ENCODE measurements at places on chromosomes 16 and 17.

DNA sequence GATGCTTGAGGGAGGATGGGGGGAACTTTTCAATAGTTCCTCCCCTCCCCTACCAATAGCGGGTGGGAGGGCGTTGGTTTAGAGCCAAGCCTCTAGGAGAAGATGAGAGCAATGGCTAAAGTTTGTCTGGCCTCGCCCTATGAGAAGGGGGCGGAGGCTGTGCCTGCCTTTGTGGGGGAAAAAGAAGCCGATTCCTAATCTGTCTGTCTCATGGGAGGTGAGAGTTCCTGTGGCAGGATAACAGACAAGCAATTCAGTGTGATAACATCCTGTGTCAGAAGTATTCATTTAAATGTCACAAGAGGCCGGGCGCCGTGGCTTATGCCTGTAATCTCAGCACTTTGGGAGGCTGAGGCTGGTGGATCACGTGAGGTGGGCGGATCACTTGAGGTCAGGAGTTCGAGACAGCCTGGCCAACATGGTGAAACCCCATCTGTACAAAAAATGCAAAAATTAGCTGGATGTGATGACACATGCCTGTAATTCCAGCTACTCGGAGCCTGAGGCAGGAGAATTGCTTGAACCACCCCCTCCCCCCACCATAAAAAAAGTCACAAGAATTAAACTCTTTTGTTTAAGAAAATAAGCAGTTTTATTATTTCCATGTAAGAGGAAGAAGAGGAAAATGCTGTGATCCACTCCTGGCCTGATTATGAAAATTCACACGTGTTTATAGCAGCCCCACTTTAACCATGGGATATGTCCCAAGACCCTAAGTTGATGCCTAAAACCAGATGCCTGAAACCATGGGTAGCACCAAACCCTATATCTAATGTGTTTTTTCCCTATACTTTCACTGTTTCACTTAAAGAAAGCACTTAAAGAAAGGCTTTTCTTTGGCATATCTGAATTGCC is 1.7 kb downstream of the SLFN5 start:
- peak; percentile 18 for DNase-seq

DNA sequence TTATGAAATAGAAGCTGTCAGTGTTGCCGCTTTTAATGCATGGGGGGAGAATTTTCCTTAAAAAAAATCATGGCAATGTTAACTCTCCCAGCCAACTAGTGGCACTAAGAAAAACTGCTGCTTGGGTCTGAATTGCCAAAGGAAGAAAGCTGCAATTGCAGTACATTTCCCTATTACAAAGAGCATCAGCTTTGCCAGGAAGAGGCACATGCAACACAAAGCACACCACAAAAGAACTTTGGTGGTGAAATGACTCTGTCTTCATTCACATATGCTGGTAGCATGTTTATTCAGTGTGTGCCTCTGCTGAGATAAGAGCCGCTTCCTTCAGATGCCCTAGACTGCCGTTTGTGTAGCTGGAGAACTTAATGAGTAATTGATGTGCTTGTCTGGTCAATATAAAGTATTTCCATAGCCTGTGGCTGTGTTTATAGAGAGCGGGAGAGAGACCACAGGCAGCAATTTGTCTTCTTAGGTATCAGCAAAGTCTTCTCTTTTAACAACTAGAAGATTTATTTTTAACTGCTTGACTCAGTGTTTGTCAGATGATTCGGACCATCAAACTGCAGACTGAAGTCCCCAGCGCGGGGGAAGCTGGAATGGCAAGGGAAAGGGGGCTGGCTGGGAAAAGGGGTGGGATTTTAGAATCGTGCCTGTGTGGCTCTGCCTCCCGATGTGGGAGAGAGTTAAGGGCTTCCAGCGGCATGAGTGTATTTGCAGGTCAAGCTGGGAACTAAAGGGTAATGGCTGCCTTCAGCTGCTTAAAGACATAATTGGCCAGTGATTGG is 115.1 kb downstream of the MRTFB start:
- peak; percentile 64 for DNase-seq

DNA sequence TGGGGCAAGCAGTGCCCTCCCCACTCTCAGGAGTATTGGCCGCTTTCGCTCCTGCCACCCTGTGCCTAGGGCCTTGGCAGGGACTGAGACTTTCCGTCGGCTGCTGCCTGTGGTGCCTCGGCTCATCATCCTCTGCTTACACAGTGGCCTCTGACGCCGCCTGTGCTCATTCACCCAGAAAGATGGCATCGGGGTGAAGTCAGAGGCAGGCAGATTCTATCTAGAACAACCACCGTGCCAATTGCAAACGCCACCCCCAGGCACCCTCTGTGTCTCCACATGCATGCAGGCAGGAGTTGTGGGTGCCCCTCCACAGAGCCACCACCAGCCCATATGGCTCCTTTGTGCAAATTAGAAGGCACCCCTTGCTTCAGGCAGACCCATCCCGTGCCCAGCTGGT is 154.2 kb upstream of the GSE1 start:
- no peak for DNase-seq

DNA sequence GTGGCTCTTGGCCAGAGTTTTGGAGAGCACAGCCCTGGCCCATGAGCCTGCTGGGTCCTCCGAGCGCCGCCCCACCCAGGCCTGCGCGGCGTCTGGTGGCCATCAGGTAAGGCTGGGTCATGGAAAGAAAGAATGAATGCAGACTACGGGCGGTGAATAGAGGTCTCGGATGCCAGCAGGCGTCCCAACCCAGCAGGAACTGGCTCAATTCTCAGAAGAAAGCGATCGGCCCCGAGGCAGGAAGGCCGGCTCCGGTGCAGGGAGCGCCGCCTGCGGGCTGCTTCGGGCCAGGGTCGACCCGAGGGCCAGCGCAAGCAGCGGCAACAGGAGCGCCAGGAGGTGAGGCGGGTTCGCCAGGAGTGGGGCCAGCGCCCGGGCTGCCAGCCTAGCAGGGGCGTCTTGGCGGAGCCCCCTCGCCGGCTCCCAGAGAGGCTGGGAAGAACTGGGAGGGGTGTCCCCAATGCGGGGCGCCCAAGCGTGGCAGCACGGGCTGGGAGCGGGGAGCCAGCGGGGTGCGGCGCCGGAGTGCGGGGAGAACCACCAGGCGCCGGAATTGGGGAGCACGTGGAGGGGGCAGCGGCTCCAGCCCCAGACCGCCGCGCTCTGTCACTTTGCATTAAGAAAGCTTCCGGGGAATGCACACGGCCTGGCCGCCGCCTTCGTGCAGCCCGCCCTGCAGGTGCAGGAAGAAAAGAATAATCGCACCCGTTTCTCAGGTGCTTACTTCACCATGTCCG is 7.1 kb upstream of the TMC5 start:
- DNase-seq, result peak; percentile 63

GRCh38 chr16:47019568-47019967 is 46.1 kb upstream of the DNAJA2 start:
- DNase-seq, result no peak

GRCh38 chr17:73827627-73828291 is 183.5 kb upstream of the SDK2 start:
- no peak for DNase-seq

GRCh38 chr17:65848751-65849150 is 287.3 kb upstream of the AXIN2 start:
- DNase-seq, result no peak

DNA sequence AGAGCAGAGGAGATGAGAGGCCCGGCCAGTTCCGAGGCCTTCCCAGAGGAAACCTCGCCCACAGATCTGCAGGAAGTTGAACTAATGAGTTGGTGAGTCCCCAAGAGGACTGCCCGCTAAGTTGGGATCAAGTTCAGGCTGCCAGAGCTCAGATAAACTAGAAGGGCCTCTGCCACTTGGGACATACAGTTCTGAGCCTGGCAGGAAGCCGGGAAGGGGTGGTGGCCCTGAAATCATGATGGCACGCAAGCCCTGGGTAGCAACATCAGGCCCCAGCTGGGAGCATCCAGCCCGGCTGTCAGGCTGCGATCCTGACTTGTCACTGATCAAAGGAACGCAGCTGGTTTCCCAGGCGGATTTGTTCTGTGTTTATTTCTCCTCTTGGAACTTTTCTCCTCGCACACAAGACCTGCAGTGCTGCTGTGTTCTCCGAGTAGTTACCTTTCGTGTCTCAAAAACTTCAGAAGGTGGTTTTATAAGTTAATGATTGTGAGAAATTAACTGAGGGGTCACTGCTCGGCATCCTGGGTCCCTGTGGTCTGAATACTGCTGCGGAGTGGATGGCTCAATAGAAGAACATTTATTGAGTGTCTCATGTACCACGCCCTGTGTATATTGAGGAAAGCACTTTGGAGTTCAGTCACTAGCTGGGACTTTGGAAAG is 8.0 kb upstream of the WFDC1 start:
- no peak for DNase-seq

DNA sequence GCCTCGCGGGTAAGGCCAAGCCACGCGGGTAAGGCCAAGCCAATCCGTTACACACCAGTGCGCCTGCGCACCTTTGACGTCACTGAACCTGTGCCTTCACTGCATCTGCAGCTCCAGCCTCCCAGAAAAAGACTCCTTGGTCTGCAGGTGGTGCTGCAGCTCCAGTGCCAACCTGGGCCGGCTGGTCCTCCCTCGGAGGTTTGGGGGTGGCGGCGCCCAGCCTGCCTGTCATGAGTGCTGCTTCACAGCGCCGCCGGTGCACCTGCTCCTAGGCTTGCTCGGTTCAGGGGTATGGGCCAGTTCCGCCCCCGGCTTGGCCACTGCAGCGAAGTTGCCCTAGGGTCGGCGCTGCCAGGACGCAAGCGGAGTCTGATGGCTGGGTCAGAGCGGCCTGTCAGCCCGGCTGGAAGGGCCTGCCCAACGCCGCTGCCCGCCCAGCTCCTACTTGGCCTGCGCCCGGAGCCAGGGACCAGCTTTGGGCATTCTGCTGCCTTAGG is 146.6 kb downstream of the USP22 start:
- DNase-seq, result no peak

- peak; percentile 27 for DNase-seq
Measured at GRCh38 chr17:31561469-31562375, 170.2 kb downstream of the RAB11FIP4 start.

DNA sequence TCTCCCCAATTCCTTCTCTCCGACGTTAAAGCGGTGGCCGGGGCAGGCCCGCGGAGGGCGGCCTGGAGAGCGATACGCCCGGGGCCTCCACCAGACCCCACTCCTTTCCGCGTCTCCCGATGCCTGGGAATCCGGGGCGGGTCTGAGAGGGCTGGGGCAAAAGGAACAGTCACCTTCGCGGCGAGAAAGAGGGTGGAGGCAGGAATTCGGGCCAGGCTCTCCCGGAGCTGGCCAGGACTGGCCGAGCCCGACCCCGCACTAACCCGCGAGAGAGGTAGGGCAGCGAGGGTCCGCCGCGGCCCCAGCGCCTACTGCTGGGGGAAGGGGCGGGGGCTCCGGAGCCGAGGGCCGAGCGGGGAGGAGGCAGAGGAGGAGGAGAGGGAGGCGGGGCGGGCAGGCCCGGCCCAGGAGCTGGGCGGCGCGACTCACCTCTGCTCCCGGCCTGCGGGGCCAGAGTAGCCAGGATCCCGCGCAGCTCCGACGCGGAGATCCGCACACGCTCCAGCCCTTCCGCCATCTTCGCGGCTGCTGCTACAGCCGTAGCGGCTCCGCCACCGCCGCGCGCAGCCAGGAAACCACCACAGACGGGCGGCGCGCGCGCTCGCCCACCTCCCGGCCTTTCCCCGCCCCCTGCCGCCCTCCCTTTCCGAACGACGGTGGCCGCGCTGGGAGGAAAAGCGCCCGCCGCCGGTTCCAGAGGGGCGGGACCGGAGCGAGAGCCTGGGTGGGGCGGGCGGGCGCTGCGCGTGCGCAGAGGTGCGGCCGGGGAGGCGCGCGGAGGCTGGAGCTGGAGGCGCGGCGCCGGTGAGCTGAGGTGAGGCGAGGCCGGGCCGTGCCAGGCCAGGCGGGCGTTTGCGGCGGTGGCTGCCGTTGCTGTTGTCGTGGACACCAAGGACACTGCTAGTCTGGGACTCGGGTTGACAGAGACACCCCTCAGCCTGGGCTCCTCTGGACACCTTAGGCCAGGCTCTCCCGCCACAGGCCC is at the start of the genes SMG6 and SRR:
Gene SMG6, minus strand, starts transcription at position 582 of the 985 bp plus-strand sequence. Its CDS starts 65 bp downstream, at position 517.
Gene SRR, plus strand, starts transcription at position 747 of the 985 bp plus-strand sequence. CDS start 11,611 bp downstream, outside the sequence.
- peak; percentile 94 for DNase-seq

DNA sequence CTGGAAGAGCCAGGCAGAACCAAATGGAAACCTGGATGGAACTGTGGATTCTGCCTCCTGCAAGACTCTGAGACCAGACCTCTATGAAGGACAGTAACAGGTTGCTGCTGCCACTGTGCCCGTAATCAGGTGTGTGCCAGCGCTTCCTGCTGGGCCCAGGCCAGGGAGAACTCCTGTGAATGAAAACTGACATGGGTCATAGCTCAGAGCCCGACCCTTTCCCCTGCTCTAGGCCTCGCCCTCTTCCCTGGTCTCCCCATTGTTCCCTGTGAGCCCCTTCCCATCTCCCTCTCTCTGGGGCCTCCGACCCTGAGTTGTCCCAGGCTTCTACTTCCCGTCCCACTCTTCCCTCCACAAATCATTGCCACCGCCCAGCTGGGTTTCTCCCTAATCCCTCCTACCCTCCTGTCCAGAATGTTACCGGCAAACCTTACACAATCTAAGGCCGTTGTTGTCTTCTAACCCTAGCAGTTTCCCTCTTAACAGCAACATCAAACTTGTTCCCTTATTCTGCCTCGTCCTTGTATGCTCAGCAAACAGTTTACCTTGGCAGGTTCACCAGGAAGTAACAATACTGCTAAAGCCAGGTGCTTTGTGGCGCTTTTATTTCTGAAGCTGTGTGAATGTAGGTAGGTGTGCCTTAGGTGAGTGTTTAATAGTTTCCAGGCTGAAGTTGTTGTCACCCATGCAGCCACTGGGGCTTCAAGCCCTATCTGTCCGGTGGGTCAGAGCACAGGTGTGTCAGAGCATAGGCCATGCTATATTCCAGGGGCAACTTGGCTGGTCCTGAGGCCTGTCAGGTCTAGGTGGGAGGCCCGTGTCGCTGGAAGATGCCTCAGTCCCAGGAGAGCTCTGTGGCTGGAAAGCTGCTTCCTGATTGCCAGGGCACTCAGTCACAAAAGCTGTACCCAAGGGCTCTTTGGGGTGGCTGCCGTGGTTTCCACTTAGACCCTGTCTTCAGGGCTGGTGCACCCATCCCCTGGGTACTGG is 32.0 kb downstream of the SMPD3 start:
- no peak for DNase-seq

GRCh38 chr16:21708533-21709115 is 44.9 kb downstream of the OTOA start:
- DNase-seq, result peak; percentile 83

- no peak for DNase-seq
Measured at GRCh38 chr17:56142325-56142724, 10.9 kb upstream of the ANKFN1 start.

DNA sequence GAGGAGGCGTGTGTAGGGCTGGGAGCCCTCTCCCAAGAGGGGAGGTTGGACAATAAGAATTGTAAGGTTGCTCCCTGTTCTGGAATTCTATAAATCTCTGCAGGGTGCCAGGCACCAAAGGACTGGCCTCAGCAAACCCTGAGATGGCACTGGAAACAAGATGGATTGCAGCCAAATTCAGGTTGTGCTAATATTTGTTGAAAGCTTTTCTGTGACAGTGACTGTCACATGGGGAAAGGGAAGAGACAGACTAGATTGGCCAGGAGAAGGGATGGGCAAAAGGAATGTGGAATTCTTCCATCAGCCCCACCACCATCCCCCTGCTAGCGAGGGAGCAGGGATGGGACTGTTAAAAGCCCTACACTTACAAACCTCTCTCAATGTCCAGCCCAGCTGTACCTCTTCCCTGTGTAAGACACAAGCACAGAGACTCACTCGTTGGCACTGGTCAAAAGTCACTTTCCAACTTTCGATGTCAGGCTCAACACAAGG is 62.4 kb downstream of the SOX9 start:
- DNase-seq, result no peak

- DNase-seq, result peak; percentile 69
Measured at GRCh38 chr16:2022723-2023091, 3.1 kb downstream of the NPW start.

- DNase-seq, result no peak
Measured at GRCh38 chr16:2532494-2533141, 1.4 kb upstream of the CEMP1 start.

GRCh38 chr16:30896261-30896888 is at the start of gene CTF1:
Gene CTF1, plus strand, starts transcription at chr16:30896614. Its CDS starts 30 bp downstream, at chr16:30896644.
- peak; percentile 76 for DNase-seq

Measured in nephron progenitor cell (in vitro differentiated cells).